ENCODE measurements at places on chromosomes 2 and 18.

GRCh38 chr2:46184794-46185583, 112.2 kb upstream of the EPAS1 start:
- no peak overlapping the region for H3K27ac ChIP-seq
- H3K27me3 ChIP-seq, result no peaks in the 10 kb centered on the region
- no peak overlapping the region for H3K4me3 ChIP-seq
- no peak for DNase-seq
- H3K36me3 ChIP-seq, result no peaks in the 10 kb centered on the region
- H3K4me1 ChIP-seq, result peaks cover 10% of the 10 kb centered on the region

GRCh38 chr18:47781561-47781960, 148.9 kb downstream of the SMAD2 start:
- no peak overlapping the region for H3K4me3 ChIP-seq
- H3K27me3 ChIP-seq, result peaks cover 10% of the 10 kb centered on the region
- peaks cover 11% of the 10 kb centered on the region for H3K36me3 ChIP-seq
- H3K4me1 ChIP-seq, result peaks cover 17% of the 10 kb centered on the region
- no peak overlapping the region for H3K27ac ChIP-seq
- no peak for DNase-seq

DNA sequence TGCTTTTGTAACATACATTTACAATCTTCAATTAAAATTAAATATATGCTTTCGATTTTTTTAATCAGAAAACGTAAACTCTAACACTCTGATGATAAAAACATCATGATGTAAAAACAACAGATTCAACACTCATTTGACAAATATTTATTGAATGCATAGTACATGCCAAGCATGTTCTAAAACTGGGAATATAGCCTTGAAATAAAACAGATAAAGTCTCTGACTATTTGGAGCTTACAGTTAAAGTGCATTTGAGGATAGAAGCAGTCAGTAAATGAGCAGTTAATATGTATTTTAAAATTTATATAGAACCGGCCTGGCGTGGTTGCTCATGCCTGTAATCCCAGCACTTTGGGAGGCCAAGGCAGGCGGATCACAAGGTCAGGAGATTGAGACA, 47.8 kb downstream of the TMX3 start:
- no peaks in the 10 kb centered on the region for H3K36me3 ChIP-seq
- H3K27ac ChIP-seq, result no peak overlapping the region
- no peak for DNase-seq
- H3K27me3 ChIP-seq, result no peaks in the 10 kb centered on the region

DNA sequence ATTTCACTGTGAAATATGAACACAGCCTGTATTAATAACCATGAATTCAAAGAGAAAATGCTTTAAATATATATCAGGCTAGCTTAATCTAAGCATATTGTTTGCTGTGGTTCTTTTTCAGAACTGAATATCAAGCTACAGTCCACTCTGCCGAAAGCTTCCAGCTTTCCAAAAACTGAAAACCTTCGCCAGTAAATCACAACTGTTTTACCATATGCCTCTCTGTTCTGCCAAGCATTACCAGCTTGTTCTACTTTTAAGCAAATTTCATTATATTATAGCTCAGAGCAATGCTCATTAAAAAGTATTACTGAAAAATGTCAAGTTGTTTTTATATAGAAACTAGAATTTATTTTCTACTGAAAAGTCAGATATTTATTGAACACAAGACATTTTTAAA, 277.4 kb downstream of the NRXN1 start:
- no peak for DNase-seq
- peaks cover 4% of the 10 kb centered on the region for H3K36me3 ChIP-seq
- H3K4me3 ChIP-seq, result no peak overlapping the region
- H3K4me1 ChIP-seq, result no peaks in the 10 kb centered on the region
- no peak overlapping the region for H3K27ac ChIP-seq

- H3K27ac ChIP-seq, result no peak overlapping the region
- no peaks in the 10 kb centered on the region for H3K36me3 ChIP-seq
- no peak overlapping the region for H3K4me3 ChIP-seq
- H3K4me1 ChIP-seq, result no peaks in the 10 kb centered on the region
Measured at GRCh38 chr2:177673602-177674595, 281.3 kb downstream of the AGPS start.

DNA sequence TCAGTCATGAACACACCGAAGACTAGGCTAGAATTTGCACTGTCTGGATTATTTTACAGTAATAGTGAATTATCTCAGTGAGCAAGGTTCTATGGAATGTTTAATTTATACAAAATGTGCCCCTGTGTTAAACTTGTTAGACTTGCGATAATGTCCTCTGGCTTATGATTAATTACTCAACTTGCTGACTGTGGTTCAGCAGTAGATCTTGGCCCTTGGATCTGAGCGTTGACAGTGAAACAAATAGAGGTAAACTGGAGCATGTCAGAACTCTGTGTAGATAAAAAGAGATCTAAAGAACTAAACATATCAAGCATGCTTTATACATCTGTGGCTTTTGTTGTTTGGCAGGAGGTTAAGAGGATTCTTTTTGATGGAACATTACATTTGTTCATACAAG, 407.6 kb downstream of the DSEL start:
- no peak overlapping the region for H3K4me3 ChIP-seq
- H3K36me3 ChIP-seq, result no peaks in the 10 kb centered on the region
- H3K27ac ChIP-seq, result no peak overlapping the region
- H3K27me3 ChIP-seq, result no peaks in the 10 kb centered on the region

GRCh38 chr2:96531872-96532505, 4.6 kb upstream of the ARID5A start:
- DNase-seq, result peak; percentile 88
- H3K36me3 ChIP-seq, result no peaks in the 10 kb centered on the region
- H3K4me1 ChIP-seq, result peaks cover 69% of the 10 kb centered on the region
- H3K27me3 ChIP-seq, result no peaks in the 10 kb centered on the region
- peak overlapping the region; percentile 82 for H3K4me3 ChIP-seq
- H3K27ac ChIP-seq, result peak overlapping the region; percentile 98

- H3K36me3 ChIP-seq, result no peaks in the 10 kb centered on the region
- H3K4me3 ChIP-seq, result no peak overlapping the region
- no peak for DNase-seq
- no peak overlapping the region for H3K27ac ChIP-seq
- peaks cover 16% of the 10 kb centered on the region for H3K27me3 ChIP-seq
Measured at GRCh38 chr2:130760754-130761751, 5.7 kb downstream of the AMER3 start.

GRCh38 chr2:44740678-44741077, 200.8 kb upstream of the SIX3 start:
- H3K4me1 ChIP-seq, result no peaks in the 10 kb centered on the region
- H3K4me3 ChIP-seq, result no peak overlapping the region
- peaks cover 18% of the 10 kb centered on the region for H3K36me3 ChIP-seq
- H3K27me3 ChIP-seq, result no peaks in the 10 kb centered on the region
- no peak for DNase-seq

DNA sequence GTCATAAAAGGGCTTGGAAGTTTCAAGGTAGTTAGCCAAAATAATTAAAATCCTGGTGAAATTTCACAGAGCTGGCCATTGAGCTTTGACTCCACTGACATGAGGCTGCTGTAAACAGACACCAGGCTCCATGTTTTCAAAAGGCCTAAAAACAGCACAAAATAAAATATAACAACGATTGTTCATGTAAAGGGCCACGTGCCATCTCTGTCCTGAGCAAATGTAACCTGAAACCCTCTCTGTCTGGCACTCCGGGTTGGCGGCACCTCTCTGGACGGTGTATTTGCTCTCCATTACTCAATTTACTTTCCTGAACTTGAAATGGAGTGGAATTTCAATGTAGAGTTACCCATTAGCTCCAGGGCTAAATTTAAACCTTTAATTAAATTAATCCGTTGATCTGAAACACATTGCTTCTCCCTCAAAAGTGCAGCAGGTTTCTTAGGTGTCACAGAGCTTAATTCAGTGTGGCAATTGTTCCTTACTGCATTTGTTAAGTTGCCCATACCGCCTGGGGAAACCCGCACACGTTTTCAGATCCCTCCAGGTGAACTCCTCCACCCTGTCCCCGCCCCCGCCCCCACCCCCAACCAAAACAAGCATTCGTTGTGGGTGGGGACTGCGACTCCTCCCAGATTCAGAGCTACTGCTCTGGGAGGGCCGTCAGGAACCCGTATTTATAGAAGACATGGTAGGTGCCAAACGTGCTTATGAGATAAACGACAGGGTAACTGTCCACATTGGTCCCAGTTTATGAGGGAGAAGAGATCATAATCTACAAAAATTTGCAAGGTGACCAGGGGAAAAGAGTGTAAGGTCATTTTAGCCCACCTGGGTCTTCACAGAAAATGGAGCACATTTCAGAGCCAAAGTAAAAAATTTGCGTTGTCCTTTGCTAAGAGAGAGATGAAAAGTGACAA, 1.2 kb upstream of the CABLES1 start:
- no peak overlapping the region for H3K27ac ChIP-seq
- no peak for DNase-seq
- H3K4me1 ChIP-seq, result peaks cover 12% of the 10 kb centered on the region
- H3K36me3 ChIP-seq, result no peaks in the 10 kb centered on the region
- peaks cover 33% of the 10 kb centered on the region for H3K27me3 ChIP-seq

- H3K4me3 ChIP-seq, result no peak overlapping the region
- H3K27ac ChIP-seq, result no peak overlapping the region
- peaks cover 6% of the 10 kb centered on the region for H3K36me3 ChIP-seq
- no peaks in the 10 kb centered on the region for H3K27me3 ChIP-seq
Measured at GRCh38 chr2:105806996-105807395, 62.3 kb downstream of the NCK2 start.

DNA sequence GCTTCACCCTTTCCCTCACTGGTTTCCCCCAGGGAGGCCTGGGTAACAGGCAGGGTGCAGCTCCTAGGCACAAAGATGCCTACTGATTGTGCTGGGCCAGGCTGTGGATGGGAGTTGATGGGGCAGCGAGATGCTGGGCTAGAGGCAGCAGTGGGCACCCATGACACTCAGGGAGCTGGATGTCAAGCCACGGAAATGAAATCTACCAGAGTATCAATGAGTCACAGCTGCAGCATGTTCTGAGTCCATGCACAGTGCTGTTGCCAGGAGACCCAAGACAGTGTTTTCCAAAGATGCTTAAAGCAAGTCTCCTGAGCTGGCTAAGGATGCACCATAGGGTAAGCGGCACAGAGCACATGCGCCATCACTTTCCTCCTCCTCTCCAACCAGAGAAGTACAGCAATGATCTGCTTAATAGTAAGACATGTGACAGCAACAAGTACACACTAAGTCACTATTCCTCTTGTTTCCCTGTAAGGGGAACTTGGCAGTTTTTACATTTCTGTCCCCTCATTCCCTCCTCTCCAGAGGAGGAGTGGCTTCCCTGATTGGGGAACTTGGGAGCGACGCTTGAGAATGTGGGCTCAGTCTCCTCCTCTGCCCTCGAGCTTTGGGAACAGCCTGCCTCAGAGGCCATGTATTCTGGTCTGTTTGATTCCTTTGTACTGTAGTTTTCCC, 57.2 kb downstream of the CDC42EP3 start:
- H3K4me1 ChIP-seq, result peaks cover 30% of the 10 kb centered on the region
- H3K36me3 ChIP-seq, result no peaks in the 10 kb centered on the region
- DNase-seq, result no peak
- peak overlapping the region; percentile 91 for H3K27ac ChIP-seq

- H3K36me3 ChIP-seq, result peaks cover 7% of the 10 kb centered on the region
- H3K27me3 ChIP-seq, result no peaks in the 10 kb centered on the region
Measured at GRCh38 chr2:47403609-47404193, 745 bp downstream of the MSH2 start.

DNA sequence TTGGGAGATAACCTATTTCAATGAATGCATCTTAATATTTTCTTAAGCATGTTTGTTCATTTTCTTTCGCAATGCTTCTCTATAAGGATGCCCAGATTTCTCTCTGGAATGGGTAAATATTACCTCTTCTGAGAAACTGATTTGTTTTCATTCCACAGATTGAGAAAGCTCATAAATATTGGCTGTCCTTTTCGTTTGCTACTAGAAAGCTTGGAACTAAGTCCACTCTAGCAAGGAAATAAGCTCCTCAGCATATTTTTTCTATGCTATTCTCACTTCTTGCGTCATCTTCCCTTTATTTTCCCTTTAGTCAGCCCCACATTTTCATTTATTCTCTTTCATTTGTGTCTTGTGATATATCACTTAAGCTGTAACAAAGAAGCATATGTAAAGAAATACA, 76.3 kb downstream of the ANTXR1 start:
- H3K27ac ChIP-seq, result no peak overlapping the region
- H3K36me3 ChIP-seq, result no peaks in the 10 kb centered on the region
- no peaks in the 10 kb centered on the region for H3K4me1 ChIP-seq
- H3K27me3 ChIP-seq, result peaks cover 59% of the 10 kb centered on the region
- DNase-seq, result no peak
- no peak overlapping the region for H3K4me3 ChIP-seq

GRCh38 chr2:9187620-9188214, 18.9 kb upstream of the ASAP2 start:
- DNase-seq, result no peak
- no peak overlapping the region for H3K4me3 ChIP-seq
- H3K27me3 ChIP-seq, result peaks cover 8% of the 10 kb centered on the region
- no peaks in the 10 kb centered on the region for H3K4me1 ChIP-seq
- H3K27ac ChIP-seq, result no peak overlapping the region

DNA sequence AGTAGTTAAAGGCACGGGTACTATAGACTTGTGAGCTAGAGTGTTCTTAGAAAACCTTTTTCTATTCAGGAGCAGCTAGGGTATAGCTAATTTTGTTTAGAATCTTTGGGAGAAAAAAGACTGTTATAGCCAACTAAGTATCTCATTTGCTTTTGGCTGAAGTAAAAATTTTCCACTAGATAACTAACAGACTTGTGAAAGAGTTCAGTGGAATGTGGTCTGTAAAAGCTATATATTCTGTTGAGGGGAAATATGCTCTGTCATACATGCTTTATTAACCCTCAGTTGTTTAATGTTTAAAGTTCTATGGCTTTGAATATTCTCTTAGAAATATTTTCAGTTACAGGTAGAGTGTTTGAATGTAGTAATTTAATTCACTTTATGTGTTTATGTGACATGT, 49.7 kb downstream of the RIF1 start:
- no peaks in the 10 kb centered on the region for H3K27me3 ChIP-seq
- no peak overlapping the region for H3K27ac ChIP-seq
- no peak for DNase-seq
- H3K4me3 ChIP-seq, result no peak overlapping the region

DNA sequence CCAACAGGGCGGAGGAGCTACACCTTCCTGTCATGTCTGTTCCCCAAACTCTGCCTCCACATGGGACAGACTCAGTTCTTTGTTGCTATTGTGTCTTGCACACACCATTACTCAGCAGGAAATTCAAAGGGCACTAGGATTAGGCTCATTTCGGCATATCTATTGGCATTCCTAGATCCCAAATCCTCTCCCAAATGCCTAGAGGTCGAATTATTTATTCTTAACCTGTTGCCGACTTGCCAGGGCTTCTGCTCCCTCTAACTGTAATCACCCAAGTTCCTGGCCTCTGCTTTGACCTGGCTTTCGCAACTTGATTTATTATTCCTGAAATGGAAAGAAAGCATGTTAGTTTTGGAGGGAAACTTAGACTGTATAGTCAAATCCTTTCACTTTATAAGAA, 67.8 kb upstream of the ST6GAL2 start:
- no peaks in the 10 kb centered on the region for H3K4me1 ChIP-seq
- H3K27ac ChIP-seq, result no peak overlapping the region
- no peaks in the 10 kb centered on the region for H3K27me3 ChIP-seq
- no peak overlapping the region for H3K4me3 ChIP-seq
- H3K36me3 ChIP-seq, result no peaks in the 10 kb centered on the region

DNA sequence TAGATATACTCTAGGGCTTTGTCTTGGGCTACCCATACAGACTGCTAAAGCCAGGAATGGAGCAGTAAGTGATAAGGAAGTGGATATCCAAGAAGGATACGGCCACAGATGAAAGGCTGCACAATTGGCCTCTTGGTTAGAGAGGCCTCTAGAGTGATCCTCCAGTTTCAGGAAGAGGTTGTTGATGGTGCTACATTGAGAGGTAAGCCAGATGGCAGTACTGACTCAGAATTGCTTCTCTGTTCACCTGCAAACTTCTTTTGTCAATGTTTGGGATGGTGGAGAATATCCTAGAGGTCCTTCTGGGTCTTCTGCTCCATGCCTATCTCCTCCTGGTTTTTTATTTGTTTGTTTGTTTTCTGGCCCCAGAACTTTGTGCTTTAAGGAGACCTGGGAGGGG, 226.8 kb upstream of the LRRTM1 start:
- H3K27me3 ChIP-seq, result no peaks in the 10 kb centered on the region
- no peak overlapping the region for H3K27ac ChIP-seq
- peaks cover 6% of the 10 kb centered on the region for H3K36me3 ChIP-seq
- no peak overlapping the region for H3K4me3 ChIP-seq
